HFFc6 (cell line): ENCODE measurements at places on chromosomes 1 and 21.

GRCh38 chr1:25519624-25520023 lies 23.8 kb upstream of the LDLRAP1 start:
- peak; percentile 91 for DNase-seq

- no peak for DNase-seq
These were observed 7.3 kb downstream of the OVAAL start for GRCh38 chr1:180566026-180566425.

- peak; percentile 81 for DNase-seq
These were observed 71.2 kb downstream of the DPYD start for GRCh38 chr1:97849345-97850340.

GRCh38 chr1:21955058-21955457 lies 17.9 kb upstream of the HSPG2 start:
- no peak for DNase-seq

DNA sequence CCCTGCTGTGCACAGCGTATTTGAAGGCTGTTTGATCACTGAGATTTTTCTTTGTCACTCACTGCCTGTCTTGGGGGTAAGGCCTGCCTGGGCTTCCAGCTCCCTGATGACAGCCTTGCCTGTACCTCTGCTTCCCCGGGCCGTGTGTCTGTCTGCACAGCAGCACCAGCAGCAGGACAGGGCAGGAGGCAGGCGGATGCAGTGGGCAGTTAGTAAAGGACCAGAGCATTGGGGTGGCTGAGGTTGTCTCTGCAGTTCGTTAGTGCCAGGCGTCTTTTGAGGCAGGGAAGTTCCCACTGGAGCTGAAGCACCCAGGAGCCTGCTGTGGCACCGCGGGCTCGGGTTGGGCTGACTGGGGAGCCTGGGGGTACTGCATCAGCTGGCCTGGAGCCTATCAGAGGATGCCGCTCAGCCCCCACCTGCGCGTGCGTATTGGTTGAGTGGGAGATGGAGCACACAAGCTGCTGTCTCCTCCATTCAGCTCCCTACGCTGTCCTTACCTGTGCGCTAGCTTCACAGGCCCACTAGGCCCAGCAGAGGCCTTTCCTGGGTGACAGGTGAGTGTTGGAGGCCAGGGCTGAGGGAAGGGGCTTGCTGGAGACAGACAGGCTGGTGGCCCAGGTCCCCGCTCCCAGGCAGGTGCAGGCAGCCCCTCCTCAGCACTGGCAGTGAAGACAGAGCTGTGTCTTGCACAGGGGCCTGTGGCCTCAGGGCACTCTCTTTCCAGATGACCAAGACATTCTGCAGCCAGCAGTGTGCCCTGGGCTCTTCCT lies 28.2 kb downstream of the SNAP47 start:
- DNase-seq = no peak

- DNase-seq = peak; percentile 73
These were observed 17.6 kb upstream of the ALX3 start for GRCh38 chr1:110087812-110088738.

DNA sequence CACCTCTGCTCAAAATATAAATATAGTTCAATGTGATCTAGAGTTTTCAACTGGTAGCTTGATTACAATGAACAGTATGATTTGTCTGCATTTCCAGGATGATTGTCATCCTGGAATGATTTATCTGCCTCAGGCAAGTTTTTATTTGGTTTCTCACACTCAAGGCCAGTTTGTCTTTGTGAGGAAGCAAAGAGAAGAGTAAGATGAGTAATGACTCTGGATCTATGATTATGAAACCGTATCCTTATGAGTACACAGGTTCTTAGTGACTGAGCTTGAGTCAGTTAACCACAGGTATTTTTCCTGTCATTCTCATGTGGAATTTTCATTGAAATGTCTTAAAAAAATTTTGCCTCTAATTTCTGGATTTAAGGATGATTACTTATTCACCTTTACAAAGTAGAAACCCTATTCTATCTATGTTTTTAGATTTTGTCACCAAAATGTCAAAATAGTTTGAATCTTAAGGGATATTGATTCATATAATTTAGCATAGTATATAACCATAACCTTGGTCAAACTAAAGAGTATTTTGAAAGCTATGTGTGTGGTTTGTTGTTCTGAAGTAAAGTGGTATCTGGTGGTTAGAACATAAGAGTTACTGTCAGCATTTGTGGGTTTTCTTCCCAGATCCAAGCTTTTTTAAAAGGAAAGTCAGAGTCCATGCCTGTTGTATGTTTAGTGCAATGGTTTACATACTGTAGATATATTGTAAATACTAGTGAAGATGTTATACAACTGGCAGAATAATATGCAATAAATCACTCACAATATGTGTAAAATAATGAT lies 145.0 kb downstream of the RASAL2 start:
- peak; percentile 99 for DNase-seq

DNA sequence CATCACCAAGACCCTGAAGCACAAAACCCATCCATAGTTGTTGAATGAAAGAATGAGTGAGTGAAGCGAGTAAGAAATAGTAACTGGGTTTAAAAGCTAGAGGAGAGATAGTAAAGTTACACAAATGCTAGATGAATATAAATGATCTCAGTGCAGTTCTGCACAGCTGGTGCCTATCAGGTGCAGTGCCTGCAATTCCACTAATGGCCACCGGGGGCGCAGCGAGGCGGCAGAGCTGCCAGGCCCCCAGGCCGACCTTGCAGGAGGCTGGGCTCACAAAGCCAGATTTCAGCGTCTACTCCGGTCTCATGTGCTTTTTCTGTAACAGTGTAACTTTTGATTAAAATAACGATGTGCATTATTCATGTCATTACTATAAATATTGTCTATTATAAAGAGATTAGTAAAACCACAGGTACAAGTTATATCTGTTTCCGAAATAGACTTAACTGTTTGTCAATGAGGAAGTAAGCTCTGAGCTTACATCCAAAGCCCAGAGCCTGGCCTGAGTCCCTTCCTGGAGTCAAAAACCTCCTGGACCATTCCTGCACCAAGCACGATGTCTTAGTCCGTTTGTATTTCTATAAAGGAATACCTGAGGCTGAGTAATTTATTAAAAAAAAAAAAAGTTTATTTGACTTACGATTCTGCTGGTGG lies 477.6 kb downstream of the NPHP4 start:
- peak; percentile 27 for DNase-seq

- peak; percentile 30 for DNase-seq
These were observed 7.4 kb upstream of the MPL start for GRCh38 chr1:43329995-43330751.

DNA sequence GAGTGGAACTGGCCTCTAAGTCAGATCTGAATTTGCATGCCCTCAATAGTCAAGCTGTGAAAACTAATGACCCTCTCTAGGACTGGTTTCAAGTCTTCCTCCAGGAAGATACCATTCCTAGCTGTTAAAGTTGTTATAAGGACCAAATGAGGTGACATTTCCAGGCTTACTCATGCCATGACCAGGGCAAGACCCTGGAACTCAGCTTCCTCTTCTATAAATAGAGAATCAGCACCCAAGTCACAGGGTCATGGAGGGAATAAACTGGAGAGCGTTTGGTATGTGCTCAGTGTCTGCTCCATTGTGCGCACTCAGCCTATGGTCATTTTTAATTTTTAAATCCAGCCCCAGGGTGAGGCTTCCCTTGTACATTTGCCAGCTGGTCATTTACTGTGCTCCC lies 2.5 kb downstream of the S100A9 start:
- no peak for DNase-seq

DNA sequence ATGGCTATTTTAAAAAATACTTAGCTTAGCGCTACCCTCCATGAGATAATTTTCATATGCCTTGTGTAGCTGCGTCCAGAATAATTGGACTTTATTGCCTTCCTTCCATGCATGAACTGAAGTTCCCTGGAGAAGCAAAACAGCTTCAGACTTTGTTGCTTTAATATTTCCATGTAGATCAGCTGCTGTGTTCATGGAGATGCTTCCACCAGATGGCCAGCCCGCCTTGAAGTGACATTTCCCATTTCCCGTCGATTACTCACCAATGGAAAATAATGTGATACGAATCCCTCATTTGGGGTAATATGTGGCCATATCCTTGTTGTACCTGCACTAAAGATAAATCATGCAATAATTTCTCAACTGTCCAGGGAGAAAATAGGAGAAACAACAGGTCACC lies 47.4 kb upstream of the CLDN14 start:
- DNase-seq = no peak

- DNase-seq = no peak
These were observed 74.4 kb upstream of the HSD17B7 start for GRCh38 chr1:162716123-162716522.

DNA sequence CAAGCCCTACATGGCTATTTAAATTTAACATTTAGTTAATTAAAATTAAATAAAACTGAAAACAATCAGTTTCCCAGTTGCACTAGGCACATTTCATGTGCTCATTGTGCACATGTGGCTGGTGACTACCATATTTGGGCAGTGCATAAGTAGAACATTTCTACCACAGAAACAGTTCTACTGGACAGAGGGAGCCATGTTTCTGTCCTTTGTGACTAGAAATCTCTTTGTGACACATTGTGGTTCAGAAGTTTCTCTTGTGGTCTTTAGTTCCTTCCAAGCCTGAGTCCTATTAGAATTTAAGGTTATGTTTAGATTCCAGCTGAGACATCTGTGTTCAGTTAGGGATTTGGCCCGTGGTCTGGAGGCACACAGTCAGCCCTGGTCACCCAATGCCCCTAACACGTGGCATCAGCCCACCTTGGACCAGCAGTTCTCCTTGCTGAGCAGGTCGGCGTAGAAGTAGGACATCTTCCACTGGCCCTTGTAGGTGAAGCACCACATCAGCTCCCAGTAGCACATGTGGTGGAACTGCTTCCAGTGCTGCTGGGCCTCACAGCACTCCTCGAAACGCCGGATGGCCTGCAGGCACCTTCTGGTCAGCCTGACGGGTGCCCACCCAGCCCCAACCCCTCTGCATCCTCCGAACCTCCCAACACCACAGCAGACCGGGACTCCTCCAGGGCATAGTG lies 29.1 kb downstream of the TTC39A start:
- DNase-seq = no peak

- no peak for DNase-seq
These were observed at the start of gene OLIG2 for GRCh38 chr21:33025489-33026442. OLIG2 (plus strand) TSS chr21:33025935; CDS start chr21:33026863, 928 bp downstream.

- peak; percentile 99 for DNase-seq
These were observed 4.9 kb upstream of the CAPN2 start for GRCh38 chr1:223707256-223708000.

DNA sequence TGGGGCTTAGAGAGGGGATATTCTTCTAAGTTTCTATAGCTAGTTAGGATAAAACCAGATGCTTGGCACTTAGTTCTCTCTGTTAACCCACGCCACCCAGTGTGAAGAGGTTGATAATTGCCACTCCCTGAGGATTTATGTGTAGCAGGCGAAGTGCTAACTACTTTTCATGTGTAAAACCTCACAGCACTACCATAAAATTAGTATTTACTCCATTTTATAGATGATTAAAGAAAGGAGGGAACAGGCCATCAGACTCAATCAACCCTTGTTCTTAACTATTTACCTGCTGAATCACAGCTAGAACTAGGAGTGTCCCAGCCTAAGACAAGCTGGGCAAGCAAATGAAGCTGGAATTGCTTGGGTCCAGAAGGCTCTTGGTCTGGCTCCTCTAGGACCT lies 8.9 kb downstream of the LIN28A start:
- DNase-seq = no peak

DNA sequence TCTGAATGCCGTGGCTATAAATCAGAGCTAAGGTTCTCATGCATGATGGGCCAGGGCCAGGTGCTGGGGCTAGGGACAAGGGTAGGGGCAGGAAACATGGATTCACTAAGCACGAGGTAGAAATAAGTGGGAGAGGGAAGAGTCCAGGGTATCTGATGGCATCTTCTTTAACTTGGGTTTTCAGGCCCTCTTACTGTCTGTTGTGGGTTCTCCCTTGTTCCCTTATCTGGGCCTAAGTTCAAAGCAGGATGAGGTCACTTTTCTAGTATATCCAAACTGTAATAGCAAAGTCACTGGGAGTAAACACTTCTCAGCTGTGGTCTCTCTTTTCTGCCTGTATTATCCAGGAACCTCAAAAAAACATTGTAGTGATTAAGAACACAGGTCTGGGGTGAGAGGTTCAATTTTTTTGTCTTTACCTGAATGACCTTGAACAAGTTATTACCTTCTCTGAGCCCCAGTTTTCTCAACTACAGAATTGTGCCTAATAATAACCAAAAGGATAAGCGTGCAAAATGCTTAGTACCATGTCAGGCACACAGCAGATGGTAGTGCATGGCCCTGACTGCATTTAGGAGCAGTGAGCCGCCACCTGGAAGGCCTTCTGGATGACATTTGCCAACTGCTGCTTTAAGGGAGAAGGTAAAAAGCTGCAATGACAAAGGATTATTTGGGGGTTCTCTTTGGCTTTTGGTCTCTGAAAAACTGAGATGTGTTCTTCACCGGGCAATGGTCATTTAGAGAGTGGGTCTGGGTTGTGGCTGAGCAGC lies 53.6 kb upstream of the A3GALT2 start:
- DNase-seq = peak; percentile 21

- DNase-seq = no peak
These were observed 52.8 kb downstream of the ARID4B start for GRCh38 chr1:235275223-235275622.

DNA sequence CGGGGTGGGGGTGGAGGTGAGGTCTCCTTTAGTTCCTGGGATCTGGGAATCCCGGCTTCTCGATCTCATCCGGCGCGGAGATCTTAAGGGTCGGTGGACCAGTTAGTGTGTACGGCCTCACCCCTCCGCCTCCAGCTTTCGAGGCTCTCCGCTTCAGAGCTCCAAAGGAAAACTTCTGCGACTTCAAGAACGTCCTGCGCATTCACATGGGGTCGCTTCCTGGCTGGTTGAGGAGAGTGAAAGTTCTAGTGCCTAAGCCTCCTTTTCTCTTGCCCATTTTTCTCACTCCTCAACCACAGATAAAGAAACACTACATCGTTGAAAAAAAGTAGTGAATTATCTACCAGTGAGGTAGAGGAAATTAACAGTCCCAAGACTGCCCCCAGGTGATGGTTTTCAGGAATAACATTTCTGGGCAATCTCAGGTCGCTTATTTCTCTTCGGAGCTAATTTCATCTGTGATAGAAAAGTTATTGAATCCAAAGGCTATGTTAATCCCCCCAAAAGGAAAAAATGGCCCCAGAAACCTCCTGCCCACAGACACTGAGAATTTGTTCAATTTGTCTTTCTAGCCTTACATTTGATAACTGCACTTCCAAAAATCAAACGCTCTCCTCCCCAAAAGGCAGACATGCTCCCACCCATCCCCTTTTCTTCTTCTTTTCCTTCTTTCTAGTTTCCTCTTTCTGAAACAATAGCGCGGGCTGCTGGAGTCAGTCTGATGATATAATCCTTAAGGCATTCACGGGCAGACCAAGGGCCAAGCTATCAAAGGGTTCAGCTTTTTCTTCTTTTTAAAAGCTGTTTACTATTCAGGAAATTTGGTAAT lies 20.6 kb upstream of the TBX15 start:
- DNase-seq = peak; percentile 61

DNA sequence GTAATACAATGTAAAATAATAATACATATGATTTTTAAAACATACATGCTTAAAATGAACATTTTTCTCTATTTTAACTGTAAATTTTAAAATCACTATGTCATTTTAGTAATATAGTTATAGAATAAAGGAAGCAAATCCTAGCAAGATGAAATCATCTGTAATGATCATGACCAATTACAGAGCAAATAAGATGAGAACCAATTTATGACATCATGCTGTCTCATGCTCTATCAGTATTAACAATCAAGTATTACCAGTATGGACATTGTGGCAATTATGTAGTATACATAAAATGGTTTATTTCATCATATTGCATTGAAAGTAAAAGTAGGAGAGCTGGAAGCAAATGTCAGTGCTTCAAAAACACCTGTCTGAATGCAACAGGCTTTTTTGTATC lies 255.0 kb downstream of the VAV3 start:
- DNase-seq = no peak

- peak; percentile 37 for DNase-seq
These were observed 252.5 kb upstream of the C1orf105 start for GRCh38 chr1:172167796-172168596.
